NCI-H1092 treated with DMSO at 0.1 percent for 48 hours (cell line): ENCODE measurements at places on chromosomes 3 and 15.

- DNase-seq: no peak
Observed at GRCh38 chr3:151768393-151768930, 34.7 kb downstream of the AADACL2 start.

DNA sequence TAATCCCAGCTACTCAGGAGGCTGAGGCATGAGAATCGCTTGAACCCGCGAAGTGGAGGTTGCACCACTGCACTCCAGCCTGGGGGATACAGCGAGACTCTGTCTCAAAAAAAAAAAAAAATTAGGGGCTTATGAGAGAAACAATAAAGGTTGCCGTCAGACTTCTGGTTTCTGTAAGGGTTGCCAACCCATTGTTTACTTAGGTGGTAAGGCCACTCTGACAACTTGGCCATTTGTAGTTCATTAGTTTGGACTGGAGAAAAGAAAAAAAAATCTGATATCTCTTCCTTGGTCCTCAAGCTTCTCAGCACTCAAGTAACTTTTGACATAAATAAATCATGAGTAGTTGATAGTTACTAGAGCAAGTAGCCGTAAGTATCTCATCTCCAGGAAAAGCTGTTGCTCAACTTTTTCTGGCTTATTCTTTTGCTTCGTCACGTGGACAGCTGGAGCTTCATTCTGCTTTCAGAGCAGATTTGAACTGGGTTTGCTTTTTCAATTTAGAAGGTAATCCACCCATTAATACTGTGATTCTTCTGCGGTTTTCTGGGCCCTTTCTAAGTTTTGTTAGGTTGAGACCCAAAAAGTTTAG lies 9.4 kb downstream of the SNX1 start:
- no peak for DNase-seq

DNA sequence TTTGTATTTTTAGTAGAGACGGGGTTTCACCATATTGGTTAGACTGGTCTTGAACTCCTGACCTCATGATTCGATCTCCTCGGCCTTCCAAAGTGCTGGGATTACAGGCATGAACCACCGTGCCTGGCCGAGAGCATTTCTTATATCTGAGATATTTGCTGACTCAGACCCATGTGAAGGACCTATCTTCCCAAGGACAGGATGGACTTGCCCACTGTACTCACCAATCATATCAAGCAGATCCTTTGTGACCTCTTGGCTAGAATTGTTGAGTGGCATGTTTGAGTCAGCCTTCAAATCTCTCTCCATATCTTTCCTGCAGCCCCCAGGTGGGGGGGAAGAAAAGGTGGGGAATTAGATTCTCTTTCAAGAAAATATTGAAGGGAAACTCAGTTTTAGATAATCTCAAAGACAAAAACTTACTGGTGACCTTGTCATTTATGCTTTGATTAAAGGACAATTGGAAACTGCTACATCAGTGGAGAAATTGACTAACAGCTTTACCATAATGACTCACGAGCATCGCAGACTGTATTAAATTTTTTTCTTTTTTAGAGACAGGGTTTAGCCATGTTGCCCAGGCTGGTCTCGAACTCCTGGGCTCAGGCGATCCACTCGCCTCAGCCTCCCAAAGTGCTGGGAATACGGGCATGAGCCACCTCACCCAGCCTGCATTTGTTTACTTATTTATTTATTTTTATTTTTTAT lies 3.1 kb downstream of the C3orf62 start:
- DNase-seq: no peak

GRCh38 chr3:61666615-61667330 lies 105.4 kb downstream of the PTPRG start:
- DNase-seq: no peak

GRCh38 chr3:112799946-112800345 lies 46.7 kb downstream of the CD200R1L start:
- no peak for DNase-seq
